Stimulated activated CD4-positive, alpha-beta T cell treated with anti-CD3 and anti-CD28 coated beads, TNF-alpha, amount 100 ng/mL, for 24 hours (primary cell): ENCODE measurements at places on chromosomes 13 and 19.

- peak; percentile 3 for DNase-seq
These were observed 439 bp downstream of the DZIP1 start for GRCh38 chr13:95643936-95644598.

DNA sequence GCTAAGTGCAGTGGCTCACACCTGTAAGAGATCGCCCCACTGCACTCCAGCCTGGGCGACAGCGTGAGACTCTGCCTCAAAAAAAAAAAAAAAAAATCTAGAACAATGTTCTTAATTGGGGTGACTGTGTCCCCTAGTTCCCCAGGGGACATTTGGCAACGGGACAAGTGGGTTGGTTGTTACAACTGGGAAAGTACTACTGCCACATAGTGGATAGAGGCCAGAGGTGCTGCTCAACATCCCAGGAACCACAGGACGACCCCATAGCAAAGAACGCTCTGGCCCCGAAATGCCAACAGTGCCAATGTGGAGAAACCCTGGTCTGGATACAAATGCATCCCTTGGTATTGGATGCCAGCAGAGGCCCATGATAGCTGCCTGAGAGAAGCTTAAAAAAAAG, 11.8 kb downstream of the NLRP12 start:
- no peak for DNase-seq

GRCh38 chr13:27782151-27782550, 10.1 kb upstream of the GSX1 start:
- DNase-seq = no peak

DNA sequence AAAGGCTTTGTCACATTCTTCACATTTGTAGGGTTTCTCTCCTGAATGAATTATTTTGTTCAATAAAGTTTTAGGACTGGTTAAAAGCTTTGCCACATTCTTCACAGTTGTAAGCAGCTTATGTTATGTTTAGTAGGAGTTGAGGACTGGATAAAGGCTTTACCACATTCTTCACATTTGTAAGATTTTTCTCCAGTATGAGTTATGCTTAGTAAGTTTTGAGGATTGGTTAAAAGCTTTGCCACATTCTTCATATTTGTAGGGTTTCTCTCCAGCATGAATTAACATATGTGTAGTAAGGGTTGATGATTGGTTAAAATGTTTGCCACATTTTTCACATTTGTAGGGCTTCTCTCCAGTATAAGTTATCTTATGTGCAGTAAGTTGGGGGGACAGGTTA, 79.9 kb downstream of the ZNF431 start:
- no peak for DNase-seq

GRCh38 chr13:80962855-80963254, 621.9 kb upstream of the SPRY2 start:
- DNase-seq = no peak

- no peak for DNase-seq
These were observed 60.3 kb upstream of the CLDN10 start for GRCh38 chr13:95492044-95492801.

DNA sequence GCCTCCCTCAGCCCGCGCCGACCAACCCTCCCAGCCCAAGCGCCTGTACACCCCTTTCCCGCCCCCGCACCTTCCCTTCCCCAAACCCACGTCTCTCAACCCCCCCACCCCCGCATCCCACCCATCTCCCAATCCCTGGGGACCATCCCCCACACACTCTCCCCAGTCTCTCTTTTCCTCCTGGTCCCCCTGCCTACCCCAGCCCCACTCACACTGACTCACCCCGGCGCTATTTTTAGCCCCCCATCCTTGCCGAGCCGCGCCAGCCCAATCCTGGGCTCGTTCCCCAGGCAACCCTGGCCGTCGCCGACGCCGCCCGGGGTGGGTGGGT, 11.7 kb downstream of the CIC start:
- no peak for DNase-seq

GRCh38 chr13:49667773-49668172, 23.5 kb downstream of the EBPL start:
- no peak for DNase-seq

GRCh38 chr19:29576761-29577648, 29.1 kb upstream of the POP4 start:
- peak; percentile 12 for DNase-seq

DNA sequence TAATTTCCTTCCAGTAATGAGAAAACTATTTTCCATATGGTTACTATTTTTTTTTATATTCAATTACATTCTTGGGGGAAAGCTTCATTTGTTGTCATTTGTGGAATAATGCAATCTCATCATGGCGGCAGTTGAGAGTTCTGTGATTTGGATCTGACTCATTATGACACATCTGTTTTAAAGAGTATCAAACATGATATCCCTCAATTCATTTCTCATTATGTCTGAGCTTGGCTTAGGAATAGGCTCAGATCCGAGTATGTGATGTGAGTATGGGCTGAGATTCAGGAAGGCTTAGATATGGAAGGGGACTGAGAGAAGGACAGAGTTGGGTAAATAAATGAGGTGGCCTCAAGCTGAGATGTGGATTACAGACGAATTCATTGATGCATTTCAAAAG, 64.4 kb downstream of the POSTN start:
- no peak for DNase-seq

GRCh38 chr13:34815526-34815925, 126.5 kb upstream of the NBEA start:
- DNase-seq = no peak
